ENCODE measurements at places on chromosomes 6 and 20.
A peak's percentile ranks its signal among the peaks of the same experiment; 100 is the strongest.

GRCh38 chr6:14734416-14735340 lies 511.2 kb upstream of the JARID2 start:
- peak; percentile 93 for DNase-seq

GRCh38 chr6:143478479-143479062 lies 28.0 kb downstream of the PEX3 start:
- DNase-seq: no peak

DNA sequence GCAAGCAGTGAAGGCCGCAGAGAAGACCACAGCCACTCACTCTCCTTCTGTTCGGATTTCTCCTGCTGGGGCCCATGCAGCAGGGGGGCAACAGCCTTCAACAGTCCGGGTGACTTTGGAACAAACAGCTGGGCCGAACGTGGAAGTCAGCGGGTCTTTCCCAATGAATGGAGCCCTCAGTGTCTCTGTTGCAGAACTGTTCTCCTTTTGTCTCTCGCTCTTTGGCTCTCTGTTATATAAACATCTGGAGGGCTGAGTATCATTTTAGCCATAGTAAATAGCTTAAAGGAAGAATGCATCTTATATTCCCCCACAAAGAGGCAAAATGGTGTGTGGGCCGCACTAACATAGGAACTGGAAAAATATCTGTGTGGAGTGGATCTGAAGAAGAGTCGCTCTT lies 136.7 kb upstream of the RALGAPA2 start:
- no peak for DNase-seq

- DNase-seq: no peak
Measured at GRCh38 chr20:49892260-49892659, 23.1 kb downstream of the SPATA2 start.

GRCh38 chr6:157068691-157069324 lies 254.5 kb downstream of the TMEM242 start:
- DNase-seq: no peak

- DNase-seq: no peak
Measured at GRCh38 chr6:13760307-13761304, 49.0 kb upstream of the RANBP9 start.

DNA sequence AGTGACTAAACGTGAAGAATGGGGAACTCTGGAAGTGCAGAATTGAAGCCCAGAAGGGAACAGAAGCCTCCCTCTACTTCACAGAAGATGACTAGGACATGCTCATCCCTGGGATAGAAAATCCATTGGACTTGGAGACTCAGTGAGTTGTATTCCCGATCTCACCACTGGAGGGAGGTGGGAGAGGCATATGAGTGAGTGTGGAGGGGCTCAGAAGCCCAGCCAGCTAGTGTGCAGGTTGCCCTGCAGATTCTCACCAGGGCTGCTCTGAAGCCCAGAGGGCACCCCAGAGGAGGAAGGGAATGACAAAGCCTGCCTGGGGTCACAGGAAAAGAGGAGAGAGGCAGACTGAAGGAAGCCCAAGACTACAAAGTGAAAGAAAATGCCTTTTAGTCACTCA lies 42.1 kb upstream of the HLA-E start:
- DNase-seq: no peak

DNA sequence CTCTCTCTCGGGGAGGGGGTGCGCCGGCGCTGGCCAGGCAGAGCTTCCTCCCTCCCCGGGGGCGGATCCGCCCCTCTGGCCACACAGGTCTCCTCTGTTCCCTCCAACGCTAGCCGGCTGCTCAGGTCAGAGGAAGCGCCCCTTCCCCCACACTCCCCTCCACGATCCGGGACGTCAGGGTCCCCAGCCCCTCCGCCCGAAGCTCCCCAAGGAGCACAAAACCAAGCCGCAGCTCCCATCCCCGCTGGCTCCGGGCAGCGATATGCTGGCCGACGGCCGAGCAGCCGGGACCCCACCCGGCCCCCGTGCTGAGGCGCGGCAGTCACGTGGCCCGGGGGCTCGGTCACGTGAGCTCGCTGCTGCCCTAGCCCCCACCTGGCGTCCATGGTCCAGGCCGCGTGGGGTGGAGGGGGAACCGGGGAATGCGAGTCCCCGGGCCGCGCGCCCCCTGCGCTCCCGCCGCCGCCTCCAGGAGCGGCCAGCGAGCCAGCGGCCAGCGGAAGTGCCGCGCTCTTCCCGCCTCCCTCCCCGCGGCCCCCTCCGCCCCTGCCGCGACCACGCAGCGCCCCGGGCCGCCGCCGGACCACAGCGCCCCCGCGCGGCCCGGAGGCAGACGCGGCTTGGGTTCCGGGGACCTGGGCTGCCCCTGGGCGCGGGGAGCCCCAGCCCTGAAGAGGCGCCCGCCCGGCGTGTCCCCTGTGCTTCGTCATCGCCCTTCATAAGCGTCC lies at the start of gene SLC35B2:
TSS of gene SLC35B2 (minus strand) at position 504 of the 728 bp plus-strand sequence. CDS start at position 386, 118 bp downstream.
- DNase-seq: no peak

DNA sequence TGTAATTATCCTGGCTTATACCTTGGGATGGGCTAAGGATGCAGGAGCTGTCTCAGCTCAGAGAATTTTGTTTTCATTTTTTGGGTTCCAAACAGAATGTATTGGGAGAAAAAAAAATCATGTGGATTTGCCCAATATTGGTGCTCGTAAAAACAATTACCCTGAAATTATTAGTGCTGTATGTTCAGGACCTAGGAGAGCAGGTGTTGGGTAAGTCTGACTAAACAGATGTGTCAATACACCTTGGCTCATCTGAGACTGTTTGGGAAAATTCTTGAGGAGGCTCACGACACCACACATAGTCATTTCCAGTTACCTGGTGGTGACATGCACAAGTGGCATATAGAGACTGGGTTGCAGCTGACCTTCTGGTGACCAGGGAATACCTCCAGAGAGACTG lies 802.1 kb upstream of the FLRT3 start:
- DNase-seq: no peak

DNA sequence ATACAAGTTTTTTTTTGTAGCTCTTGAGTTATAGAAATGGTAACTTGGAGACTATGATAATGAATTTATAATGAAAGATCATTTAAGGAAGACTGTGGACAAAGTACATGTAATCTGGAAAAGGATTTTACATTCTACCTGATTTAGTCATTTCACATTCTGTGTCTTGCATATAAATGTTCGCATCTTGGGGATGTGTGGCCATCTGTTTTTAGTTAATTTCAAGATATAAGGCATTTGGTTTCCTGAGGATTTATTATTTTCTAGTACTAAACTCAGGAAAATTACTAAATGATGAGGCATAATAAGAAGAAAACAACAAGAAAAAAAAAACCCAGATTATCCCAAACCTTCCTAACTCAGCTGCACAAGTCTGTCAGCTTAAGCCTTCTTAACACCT lies 112.7 kb upstream of the PRL start:
- DNase-seq: no peak

DNA sequence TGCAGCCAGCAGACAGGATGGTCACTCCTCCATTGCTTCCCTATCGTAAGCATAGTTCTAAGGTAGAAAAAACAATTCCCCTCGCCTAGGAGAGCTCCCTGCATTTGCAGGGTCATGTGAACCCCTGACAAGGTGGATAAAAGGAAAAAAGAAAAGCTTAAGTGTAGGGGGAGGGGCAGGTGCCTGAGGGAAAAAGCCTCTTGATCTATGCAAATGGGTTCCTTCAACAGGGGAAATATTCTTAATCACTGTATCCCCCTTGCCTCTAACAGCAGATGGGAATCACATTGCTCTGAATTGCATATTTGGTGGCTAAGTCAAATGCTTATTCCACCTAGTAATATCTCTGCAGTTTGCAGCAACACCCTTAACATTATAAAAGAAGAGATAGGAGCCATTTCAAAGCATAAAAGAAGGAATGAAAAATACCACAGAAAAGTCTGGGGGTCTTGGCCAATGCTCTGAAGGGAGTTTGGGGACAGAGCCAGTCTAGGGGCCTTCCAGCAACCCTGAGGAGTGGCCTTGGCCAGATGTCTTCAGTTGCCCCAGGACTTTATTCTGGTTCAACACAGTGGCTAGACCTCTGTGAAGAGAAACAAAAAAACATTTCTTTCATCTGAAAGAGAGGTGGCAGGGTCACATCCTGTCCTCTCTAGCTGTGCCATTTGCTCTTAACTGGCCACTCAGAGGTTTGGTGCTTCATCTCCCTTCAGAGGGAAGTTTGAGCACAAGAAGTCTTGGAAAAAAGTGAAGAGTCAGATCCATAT lies 660.4 kb upstream of the GJE1 start:
- DNase-seq: no peak

- DNase-seq: no peak
Measured at GRCh38 chr6:112281821-112282615, 27.7 kb upstream of the LAMA4 start.

DNA sequence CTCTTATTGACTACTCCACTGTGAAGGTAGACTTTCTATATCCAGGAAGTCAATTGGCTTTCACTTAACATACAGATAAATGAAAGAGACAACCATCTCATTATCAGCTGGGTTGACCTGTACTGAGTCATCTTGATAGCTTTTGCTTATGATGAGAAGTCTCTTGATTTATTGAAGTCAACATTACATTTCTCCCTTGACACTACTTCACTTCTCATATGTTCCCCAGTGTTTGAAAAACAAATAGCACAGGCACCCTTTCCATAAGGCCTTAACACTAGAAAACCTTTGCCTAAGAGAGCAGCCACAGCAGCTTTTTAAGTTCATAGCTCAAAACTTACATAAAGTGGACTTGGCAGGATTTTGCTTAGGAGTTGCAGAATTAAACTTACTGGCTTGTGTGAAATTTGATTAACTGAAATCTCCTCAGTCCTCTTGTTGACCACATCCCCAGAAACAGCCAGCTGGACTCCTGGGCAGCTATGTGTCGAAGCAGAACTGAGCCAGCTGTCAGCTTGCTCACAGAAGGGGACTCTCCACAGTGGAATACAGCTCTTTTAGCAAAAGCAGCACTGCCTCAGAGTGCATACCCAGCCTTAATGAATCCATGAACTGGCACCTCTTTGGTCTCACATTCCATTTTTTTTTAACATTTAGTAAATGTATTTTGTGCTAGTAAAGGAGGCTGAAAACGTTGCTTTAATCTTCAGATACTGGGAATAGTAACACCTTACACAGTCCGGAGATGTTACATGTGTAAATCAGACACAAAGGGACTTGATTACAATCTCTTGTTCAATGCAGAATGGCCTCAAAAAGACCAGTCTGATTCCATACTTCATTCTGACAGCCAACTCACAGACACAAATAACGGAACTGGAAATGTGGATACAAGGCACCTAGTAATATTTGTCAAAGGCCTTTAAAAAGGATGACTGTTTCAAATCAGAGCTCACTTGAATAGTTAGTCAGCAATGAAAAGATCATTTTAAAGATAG lies 1532.7 kb downstream of the HACE1 start:
- no peak for DNase-seq

- no peak for DNase-seq
Measured at GRCh38 chr6:159119791-159120190, 49.4 kb upstream of the FNDC1 start.

GRCh38 chr6:138833816-138834539 lies 38.1 kb downstream of the ECT2L start:
- peak; percentile 90 for DNase-seq

- no peak for DNase-seq
Measured at GRCh38 chr6:45473121-45473993, 95.6 kb upstream of the SUPT3H start.

GRCh38 chr6:79040083-79040482 lies 38.0 kb downstream of the PHIP start:
- DNase-seq: no peak

DNA sequence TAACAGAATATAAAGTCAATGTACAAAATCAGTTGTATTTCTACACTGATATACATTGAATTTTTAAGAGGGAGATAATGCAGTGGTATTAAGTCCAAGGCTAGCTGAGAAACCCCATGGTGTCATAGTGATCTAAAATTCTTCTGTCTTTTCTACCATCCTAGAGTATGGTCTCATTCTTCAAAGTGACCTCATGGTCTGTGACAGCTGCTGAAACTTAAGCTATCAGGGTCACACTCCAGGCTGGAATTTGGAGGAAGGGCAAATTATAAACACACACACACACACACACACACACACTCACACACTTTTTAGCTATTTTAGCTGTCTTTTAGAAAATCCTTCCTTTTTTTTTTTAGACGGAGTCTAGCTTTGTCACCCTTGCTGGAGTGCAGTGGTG lies 47.3 kb upstream of the DYNLRB1 start:
- no peak for DNase-seq

- no peak for DNase-seq
Measured at GRCh38 chr6:37272834-37273566, 15.1 kb upstream of the TMEM217 start.

GRCh38 chr6:152232501-152233151 lies 404.5 kb downstream of the SYNE1 start:
- no peak for DNase-seq

DNA sequence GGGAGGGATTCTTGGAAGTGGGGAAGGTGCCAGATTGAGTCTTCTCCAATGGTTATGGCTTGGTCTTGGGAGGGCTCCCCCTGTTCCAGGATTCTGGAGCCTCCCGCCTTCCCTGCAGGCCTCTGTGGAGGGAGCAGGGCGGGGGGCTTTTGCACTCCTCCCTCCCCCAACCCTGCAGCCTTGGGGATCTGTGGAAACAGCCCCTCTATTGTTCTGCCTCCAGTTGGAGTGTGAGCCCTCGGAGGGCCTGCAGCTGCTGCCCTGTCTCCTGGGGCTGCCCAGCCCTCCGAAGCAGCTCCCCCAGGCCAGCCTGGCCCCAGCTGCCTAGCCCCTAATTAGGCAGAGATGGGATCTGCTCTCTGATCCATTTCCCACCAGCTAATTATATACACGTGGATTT lies 14.7 kb downstream of the FAM110A start:
- DNase-seq: no peak

DNA sequence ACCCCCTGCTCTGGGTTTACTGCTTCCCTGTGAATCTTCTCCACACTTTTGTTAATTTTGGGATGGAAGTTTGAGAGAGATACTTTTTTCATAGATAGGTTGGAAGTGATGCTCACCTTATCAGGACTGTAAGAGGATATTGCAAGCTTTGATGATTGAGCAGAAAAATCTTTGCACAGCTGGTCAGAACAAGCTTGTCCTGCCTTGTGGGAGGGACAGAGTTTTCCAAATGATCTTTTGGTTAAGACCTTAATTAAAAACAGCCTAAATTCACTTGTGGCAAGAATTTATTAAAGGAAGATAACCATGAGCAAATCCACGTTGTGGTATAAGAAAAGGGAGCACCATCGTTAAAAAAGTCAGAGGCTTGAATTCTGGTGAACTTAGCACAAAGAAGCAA lies 32.2 kb downstream of the E2F3 start:
- DNase-seq: no peak

DNA sequence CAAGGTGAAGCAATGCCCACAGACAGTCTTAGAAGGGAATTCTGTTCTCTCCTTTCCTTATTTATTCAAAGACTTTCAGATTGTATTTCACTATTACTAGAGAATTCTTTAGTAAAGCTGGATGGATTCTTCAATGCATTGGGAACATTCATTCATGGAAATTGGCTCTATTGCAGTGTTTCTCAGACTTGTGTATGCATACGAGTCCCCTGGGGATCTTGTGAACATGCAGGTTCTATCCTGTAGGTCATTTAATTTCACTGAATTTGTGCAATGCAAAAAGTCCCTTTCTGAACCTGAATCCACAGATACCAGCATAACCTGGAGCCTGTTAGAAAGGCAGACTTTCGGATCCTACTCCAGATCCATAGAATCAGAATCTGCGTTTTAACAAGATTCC lies 160.9 kb upstream of the AHI1 start:
- no peak for DNase-seq

Data from retinal pigment epithelial cell (primary cell).